ENCODE measurements at places on chromosomes 3 and 15.

- DNase-seq: peak; percentile 72
Measured at GRCh38 chr3:30282154-30282696, 324.2 kb upstream of the TGFBR2 start.

- no peak for DNase-seq
Measured at GRCh38 chr15:69499521-69500211, 47.0 kb downstream of the RPLP1 start.

GRCh38 chr15:68597581-68597980, 18.8 kb downstream of the CORO2B start:
- DNase-seq: no peak

DNA sequence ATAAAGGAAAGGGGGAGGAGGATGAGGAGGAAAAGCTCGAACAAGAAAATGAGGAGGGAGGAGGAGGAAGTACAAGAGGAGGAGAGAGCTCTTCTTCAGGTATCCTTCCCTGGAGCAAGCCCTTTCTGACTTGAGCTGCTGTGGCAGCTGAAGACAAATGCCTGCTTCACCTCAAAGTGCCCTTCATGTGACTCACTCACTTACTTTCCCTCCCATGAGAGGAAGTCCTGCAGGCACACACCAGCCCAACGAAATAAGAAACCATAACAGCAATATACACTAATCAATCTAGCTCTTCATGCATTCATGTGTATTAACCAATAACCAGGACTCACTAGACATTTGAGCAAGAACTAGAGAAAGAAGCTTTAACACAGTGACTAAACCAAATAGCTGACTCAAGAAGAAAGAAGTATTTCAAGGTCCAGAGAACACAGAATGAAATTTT, 251.9 kb downstream of the IGSF11 start:
- no peak for DNase-seq
